Activated CD4-positive, CD25-positive, alpha-beta regulatory T cell treated with anti-CD3 and anti-CD28 coated beads, Interleukin-2, amount 50 U/mL, for 16 hours (primary cell): ENCODE measurements at places on chromosomes 3 and 15.

DNA sequence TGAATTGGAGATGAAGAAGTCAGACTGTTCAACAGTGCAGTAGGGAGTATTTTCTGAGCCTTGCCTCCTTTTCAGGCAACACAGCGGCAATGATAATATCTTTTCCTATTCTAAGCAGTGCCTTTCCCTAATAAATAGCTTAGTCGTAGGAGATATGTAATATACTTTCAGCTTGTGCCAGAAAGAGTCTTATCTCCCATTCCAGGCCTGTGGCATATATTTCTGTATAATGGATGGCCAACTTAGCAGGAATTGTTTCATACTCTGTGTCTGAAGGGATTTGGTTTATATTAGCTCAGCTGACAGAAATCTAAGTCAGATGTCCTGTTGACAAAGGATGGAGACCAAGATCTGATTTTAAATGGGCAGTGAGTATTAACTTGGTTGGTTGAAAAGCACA, 397.1 kb downstream of the CACNA2D3 start:
- DNase-seq, result no peak

GRCh38 chr3:123202451-123202850, 708 bp downstream of the SEC22A start:
- DNase-seq, result no peak

DNA sequence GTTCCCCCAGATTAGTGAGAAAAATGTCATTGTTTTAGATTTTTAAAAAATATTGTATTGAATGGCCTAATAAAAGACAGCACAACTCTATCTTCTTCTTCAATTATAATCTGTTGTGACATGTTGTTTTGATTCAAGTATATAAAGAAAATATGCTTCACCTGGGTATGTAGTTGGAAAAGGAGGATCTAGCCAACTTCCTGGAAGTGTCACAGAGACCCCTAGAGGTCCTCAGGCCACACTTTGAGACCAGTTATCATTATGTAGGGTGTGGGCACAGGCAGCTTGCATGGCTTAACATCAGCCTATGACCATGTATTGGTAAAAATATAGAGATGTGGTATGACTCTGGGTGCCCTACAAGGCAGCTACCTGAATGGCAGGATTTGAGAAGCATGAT, 14.7 kb upstream of the RYR3 start:
- DNase-seq, result no peak

DNA sequence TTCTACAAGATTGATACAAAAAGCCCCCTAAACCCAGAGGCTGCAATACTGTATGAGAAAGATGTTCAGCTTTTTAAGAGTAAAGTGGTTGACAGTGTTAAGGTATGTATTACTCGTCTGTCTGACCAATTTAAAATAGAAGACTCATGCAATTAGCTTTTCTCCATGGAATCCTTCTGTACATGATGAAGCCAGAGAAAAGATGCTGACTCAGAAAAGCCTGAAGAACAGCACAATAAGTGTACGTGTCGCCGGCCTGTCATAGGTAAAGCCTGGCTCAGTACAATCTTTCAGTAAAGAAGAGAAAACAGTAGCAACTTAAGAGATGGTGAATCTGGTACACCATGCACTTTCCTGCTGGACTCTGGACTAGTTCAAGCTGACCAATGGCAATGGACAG, 16.4 kb downstream of the NEK4 start:
- DNase-seq, result no peak

- DNase-seq, result no peak
Measured at GRCh38 chr3:149947231-149947630, 23.5 kb downstream of the PFN2 start.

DNA sequence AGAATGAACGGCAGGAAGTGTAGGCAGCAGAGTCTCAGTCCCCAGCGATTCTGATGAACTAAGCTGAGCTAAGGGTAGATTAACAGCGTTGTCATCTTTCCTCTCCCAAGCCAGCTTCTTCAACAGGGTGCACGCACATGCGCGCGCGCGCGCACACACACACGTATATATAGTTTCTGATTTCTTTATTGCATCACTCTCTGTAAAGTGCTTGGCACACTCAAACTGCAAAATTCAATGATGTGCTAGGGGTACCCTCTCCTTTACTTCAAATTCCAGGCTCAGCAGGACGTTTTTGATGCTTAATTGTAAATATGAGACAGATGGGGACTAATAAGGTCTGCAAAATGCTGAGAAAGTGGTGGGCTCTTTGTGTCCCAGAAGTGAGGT, 26.1 kb upstream of the VPS8 start:
- DNase-seq, result no peak

GRCh38 chr3:17190353-17191078, 305.8 kb downstream of the PLCL2 start:
- no peak for DNase-seq
